ENCODE measurements at places on chromosomes 2 and 18.

GRCh38 chr18:73749304-73749703 is 398.3 kb downstream of the FBXO15 start:
- no peak for DNase-seq

- DNase-seq = peak; percentile 37
These were observed 403 bp downstream of the TMEM127 start for GRCh38 chr2:96265349-96265839.

- no peak for DNase-seq
These were observed 19.3 kb upstream of the MGAT5 start for GRCh38 chr2:134234535-134234934.

DNA sequence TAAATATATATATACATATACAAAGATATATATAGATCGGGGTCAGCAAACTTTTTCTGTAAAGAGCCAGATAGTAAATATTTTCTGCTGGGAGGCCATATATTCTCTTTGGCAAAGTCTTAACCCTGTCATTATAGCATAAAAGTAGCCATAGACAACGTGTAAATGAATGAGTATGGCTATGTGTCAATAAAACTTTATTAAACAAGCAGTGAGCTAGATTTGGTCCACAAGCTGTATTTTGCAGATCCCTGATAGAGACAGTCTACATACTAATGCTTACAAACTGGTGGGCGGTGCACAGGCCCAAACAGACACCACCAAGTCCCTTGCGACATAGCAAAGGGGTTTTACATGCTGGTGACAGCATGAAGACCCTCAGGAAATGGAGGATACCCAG is 30.3 kb downstream of the SLC14A2 start:
- no peak for DNase-seq

DNA sequence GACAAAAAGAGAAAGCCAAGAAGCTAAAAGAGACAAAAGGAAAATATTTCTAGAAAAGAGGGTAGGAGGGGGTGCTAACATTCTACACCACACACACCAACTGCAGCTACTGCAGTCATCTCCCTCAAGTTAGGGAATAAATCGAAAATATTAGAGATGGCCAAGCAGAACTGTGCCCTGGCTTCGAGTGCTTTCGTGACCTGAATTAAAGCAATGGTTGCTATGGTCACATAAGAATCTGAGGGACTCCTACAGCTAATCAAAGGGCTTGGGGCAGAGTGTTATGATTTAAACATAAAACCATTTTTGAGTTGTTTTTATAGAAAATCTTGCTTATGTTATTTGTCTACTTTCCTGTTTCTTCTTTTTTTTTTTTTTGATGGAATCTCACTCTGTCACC is 159.6 kb upstream of the HNRNPA3 start:
- no peak for DNase-seq
